Mesenchymal stem cell (in vitro differentiated cells and primary cell): ENCODE measurements at places on chromosomes 3 and 15.

GRCh38 chr3:44890852-44891251 lies 16.4 kb downstream of the TGM4 start:
- no peak for DNase-seq

GRCh38 chr15:79282371-79283251 lies at the start of gene ANKRD34C:
TSS of gene ANKRD34C (plus strand) at chr15:79282722. CDS start at chr15:79293285, 10,563 bp downstream.
- DNase-seq = no peak

- no peak for DNase-seq
Measured at GRCh38 chr3:242602-243355, 46.2 kb downstream of the CHL1 start.

DNA sequence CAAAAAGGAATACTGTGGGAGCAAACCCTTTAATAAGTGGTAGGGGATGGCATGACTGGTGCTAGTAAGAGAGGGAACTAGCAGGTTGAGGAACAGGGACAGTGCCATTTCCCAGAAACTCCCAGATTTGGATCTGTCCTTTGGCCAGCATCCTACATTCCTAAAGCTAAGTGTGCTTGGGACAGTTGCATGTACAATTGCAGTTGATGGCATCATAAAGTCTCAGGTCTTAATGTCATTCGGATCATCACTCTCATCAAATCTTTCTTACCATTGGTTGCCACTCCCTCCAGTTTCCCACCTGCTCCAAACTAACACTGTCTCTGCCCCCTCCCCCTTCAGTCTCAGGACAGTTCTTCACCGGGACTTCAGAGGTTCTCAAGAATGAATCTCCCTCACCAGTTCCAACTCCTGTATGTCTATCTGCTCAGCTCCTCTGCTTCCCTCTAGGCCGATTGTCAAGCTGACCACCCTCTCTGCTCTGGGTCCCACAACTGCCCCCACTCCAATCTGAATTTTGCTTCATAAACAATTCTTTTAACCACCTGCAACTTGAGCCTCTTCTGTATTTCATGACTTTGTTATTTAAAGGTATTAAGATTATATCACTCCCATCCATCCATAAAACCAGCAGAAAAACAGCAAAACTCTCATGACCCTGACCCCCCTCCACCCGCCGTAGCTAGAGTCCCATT lies 260.8 kb downstream of the CGGBP1 start:
- DNase-seq = no peak

DNA sequence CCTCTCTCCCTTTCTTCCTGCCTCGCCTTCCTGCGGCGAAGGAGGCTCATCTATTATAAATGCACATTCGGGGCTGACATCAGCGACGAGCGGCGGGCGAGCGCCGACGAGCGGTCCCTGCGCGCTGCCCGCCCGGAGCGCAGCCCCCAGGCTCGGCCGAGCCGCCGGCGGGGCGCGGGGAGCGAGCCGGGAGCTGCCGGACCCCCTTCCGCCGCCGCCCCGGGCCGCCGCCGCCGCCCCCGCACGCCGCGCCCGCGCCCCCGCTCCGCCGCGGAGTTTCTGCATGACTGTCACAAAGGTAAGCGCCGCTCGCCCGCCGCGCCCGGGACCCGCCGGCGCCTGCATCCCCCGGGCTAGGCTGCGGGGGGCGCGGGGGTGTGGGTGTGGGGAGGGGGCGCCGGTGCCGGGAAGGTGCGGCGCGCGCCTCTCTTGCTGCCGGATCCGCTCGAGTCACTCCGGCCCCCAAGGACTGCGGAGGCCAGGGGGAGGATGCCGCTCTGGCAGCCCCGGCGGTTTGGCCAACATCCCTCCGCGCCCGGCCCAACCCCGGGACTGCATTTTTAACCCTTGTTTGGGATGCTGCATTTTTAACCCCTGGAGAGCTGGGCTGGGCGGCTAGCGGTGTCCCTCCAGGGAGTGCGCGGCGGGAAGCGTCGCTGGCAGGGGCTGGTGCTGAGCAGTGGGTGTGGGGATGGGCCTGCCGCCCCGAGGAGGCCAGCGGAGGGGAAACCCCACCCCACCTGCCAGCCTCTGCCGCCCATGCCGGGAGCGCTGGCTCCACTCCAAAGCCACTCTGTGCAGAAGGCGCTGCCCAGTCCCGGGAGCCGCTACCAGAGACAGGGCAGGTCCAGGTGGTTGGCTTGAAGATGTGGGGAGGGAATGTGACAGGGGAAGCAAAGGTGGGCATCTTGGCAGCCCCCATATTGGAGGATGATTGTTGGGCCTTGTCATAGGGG lies at the start of gene CORO2B:
Gene CORO2B, plus strand, starts transcription at position 14 of the 956 bp plus-strand sequence. Its CDS starts 270 bp downstream, at position 284.
- peak; percentile 48 for DNase-seq

DNA sequence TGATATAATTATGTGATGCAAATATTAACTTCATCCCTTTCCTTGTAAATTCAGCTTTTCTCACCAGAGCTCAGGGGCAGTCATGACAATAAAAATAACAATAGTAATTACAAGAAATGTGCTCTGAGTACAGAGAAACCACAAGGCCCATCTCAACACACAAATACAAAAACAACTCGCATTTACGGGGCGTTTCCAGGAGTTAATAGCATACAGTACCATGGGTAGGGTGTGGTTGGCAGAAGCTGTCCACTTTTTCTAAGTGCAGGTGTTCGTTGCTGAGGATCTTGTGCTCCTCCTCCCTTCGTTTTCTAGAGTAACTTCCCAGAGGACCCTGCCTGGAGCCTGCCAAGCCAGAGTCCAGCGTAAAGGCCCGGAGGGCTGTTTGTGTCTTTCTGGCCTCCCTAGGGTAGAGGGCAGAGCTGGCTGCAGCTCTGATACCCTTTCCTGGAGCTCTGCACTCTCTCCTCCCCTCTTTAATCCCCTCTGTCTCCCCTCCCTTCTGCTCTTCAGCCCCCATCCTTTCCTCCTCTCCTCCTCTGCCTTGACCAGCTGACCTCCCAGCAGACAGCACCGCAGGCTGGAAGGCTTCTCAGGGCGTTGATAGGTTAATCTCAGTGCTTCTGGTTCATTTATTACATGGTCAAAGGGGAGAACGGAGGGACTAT lies 11.4 kb downstream of the SEMA3G start:
- no peak for DNase-seq

DNA sequence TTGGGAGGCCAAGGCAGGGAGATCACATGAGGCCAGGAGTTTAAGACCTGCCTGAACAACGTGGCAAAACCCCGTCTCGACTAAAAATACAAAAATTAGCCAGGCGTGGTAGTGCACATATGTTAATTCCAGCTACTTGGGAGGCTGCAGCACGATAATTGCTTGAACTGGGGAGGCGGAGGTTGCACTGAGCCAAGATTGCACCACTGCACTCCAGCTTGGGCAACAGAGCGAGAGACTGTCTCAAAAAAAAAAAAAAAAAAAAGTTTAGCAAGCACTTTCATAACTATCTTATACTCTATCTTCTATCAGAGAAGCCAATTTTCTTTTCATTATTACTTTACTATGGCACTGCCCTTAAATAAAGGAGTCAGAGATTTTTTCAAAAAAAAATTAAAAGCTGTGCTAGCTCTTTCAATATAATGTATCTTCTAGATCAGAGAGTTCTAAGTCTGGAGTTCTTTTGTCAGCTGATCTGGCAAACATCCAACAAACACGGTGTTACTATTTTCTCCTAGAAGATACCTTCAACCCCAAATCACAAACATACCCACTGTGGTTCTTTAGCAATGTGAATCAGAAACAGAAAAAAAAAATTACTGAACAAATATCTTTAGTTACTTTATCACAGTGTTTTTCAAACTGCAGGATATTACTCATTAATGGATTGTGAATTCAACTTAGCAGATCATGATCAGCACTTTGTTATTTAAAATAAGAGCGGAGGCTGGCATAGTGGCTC lies 3.0 kb downstream of the ZNF770 start:
- peak; percentile 45 for DNase-seq

- no peak for DNase-seq
Measured at GRCh38 chr3:17136136-17136721, 251.5 kb downstream of the PLCL2 start.
